ENCODE measurements at places on chromosomes 11 and 22. TPM values are rescaled to one million over a fixed set of nuclear protein-coding genes. Genes with fewer than 3 reads are reported as not detected.

GRCh38 chr22:26236991-26237390 is 67.7 kb downstream of the SEZ6L start:
- DNase-seq, result no peak

DNA sequence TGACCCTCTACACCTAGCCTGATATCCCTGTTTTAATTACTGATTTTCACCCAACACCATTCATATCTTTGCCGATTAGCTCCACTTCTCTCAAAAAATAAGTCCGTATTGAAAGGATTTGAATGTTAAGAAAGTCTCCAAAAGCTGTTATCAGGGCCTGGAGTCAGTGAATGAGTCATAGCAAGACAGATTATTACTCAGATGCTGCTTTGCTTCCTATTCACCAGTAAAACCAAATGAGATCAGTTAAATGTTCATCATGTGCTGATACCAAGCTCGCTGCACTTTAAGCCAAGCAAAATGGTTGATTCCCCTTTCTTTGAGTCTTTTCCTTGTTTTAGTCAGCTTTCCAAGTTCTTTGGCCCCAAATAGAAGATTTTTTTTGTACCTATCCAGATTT is 228.4 kb downstream of the FAT3 start:
- DNase-seq, result no peak

DNA sequence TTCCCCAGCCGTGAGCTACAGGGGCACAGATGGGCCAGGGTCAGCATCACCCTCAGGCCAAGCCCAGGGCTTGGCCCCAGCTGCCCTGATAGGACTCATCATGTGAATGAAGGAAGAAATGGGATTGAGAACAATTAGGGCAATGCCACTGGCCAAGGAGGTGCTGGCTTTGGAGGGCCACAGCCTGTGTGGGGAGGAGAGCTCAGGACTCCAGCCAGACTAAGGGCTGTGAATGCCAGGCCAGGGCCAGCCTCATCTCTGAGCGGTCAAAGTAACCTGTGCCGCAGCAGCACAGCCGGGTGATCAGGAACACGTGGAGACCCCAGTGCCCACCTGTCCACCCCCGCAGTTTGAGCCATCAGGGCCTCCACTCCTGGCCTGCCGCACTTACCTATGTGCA is 10.1 kb downstream of the CHID1 start:
- no peak for DNase-seq

GRCh38 chr22:31295831-31296657 is 3.8 kb upstream of the PIK3IP1 start:
- DNase-seq, result no peak

GRCh38 chr22:20887375-20887774 is 28.6 kb downstream of the SNAP29 start:
- no peak for DNase-seq

- no peak for DNase-seq
Measured at GRCh38 chr11:88553204-88553603, 215.7 kb upstream of the CTSC start.

DNA sequence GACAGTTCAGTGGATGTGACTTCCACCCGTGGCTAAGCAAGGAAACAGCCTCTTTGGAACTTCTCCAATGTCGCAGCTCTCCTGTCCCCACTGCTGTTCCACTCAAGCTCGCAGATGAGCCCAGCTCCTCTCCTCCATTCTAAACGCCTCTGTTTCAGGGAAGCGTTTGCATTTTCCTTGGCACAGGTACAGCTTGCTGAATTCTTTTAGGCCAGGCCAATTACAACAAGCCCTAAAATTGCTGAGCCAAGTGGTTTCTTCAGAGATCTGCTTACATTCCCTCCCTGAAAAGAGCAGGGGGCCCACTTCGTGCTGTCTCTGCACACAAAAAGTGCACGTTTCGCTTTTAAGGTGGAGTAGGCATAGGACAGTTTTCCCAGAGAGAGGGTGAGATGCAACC is 91.5 kb upstream of the BLID start:
- DNase-seq, result no peak

GRCh38 chr11:64084146-64084950 is 48.6 kb downstream of the FLRT1 start:
- no peak for DNase-seq

- DNase-seq, result no peak
Measured at GRCh38 chr22:37462983-37463382, 23.2 kb downstream of the MFNG start.

- DNase-seq, result no peak
Measured at GRCh38 chr11:70582886-70583641, 184.7 kb downstream of the CTTN start.

DNA sequence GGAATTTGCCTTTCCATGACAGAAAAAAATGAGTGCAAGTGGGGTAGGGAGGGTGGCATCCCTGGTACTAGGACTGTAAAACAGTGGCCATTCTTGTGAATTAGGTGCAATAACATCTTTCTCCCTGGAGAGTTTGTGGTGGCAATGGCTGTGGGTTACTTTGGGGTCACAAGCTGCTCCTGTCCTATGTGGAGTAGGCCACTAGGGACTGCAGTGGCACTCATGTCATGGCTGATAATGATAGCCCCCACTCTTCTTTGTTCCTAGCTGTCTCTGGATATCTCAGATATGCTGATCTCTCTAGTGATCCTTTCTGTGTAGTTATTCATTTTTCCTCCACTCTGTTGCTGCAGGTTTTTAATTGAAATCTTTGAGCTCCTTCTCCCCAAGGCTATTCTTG is 270.5 kb upstream of the CHORDC1 start:
- no peak for DNase-seq

DNA sequence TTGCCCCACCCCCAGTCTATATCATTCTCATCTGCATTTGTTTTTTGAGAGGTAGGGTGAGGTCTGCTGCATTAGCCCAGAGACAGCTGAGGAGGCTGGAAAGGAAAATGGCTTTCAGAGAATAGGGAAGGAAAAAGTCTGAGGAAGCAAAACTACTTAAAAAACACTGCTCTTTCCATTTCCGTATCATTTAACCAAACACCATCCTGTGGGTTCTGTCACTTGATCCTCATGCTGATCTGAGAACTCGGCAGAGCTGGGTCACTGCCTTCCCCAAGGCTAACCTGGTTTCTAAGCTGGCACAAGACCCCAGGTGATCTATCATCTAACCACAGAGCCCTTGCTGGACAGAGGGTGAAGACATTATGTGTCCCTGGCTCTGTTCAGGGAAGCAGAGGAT is 1.2 kb downstream of the FOLR2 start:
- DNase-seq, result no peak

- DNase-seq, result no peak
Measured at GRCh38 chr11:2115308-2115707, 23.9 kb downstream of the IGF2 start.

DNA sequence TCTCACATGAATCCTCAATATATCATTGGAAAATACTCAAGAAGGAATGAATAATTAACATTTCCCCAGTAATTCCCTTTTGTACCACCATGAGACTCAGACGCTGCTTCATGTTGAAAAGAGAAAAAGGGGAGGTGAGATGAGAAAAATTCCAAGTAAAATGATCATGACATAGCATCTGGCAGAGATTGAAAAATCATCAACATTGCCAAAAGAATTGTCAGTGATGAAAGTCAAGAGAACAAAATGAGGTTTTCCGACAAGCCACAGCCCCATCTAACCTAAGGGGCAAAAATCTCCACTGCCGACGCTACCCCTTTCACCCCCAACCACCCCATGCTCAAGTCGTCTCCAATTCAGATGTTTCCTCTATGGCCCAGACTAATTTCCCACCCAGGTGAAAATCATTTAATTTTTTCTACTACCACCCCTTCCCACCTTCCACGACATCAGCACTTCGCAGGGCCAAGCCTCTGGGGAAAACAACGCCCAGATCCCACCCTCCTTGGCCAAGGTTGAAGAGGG is 1.2 kb downstream of the RAB6A start:
- no peak for DNase-seq

DNA sequence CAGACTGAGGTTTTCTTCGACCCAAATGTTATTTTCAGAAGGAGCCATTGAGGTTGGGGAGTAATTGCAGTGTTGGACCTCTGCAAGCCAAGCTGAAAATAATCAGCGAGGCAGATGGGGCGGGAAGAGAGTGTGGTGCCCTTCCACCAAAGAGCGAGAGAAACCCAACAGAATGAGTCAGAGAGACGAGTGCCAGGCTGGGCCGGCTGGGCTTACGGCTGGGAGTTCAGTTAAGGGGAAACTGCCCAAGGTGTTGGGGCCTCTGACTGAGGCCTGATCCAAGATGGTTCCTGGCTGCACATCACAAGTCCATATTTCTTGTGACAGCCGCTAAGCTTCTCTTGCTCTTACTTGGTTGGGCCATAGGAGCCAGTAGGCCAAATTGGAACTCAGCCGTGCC is 30.4 kb upstream of the CREB3L1 start:
- DNase-seq, result no peak

- no peak for DNase-seq
Measured at GRCh38 chr11:45331839-45332238, 45.7 kb upstream of the SYT13 start.

GRCh38 chr11:27234043-27234668 is 128.9 kb downstream of the CCDC34 start:
- DNase-seq, result no peak

- DNase-seq, result no peak
Measured at GRCh38 chr11:102241026-102241425, 76.3 kb upstream of the BIRC3 start.

DNA sequence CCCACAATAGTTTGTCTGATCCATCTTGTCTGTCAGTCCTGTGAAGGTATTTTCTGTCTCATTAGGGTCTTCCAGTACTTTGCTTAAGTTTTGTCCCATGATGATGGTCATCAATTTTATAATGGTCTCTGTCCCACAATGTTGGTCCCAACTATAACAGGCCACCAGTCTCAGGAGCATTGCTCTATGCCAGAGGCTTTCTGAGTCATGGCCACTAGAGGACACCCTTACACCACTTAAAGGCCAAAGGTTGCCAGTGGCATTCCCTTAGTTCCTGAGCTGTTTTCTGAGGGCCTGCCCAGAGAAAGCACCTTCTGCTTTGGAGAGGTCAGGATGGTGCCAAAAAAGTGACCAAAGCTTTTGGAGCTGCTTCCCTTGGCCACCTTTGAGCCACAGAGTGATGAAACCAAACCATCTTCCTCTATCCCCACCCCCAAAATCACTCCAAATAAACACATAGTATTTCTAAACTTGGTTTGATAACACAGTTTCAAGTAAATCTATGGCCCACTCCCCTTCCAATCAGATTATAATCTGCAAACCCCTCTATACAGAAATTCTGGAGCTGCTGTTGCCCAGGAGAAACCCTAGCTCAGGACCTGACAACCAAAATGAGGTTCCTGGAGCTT is 19.3 kb downstream of the EIF3F start:
- peak; percentile 37 for DNase-seq

DNA sequence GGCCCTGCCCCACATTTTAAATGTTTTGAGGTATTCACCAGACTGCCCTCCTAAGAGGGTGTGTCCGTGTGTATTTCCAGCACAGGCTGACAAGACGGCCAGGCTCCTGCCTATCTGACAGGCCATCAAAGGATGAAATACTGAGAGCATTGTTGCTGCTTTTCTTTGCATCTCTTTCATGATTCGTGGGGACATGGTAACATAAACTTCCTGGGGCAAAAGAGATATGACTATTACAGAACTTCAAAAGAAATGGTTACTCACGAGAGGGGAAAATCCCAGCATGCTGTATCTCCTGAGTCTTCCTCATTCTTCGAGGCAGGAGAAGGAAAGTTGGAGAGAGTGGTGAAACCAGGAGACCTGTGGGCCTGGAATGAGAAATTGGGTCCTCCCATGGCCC is 10.3 kb upstream of the BIK start:
- no peak for DNase-seq

DNA sequence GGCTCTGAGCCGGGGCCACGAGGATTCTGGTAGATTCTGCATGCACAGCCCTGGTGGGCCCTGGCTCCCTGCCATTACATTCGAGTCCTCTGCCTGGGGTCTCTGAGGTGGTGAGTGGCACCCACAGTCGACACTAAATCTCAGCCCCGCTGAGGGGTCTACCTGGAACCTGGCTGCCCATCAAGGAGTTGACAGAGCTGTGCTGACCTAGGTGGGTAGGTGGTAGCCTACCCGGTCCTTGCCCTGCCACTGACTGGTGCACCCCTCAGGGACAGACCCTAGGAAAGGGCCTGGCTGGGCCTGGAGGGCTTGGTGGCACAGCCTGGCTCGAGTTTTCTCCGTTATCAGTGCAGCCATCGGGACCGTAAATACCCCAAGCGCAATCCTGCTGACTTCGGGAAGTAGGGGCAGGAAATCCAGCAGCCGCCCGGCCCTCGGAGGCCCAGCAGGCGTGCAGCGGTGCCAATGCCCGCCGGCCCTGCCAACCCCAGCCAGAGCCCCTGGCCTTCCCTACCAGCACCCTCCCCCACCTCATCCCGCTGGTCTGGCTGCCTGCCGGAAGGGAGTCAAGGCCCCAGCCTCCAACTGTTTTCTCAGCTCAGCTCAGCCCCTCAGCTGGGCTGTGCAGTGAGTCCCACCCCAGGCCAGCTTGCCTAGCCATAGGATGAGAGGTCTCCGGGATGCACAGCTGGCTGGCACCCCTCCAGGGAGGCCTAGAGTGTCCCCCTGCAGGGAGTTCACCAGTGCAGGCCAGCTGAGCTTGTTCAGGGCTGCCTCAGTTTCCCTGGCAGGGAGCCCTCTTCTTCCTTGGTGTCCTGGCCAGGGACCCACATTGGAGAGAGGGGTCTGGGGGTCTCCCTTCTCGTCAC is 80.4 kb upstream of the KCNQ1OT1 start:
- no peak for DNase-seq

- DNase-seq, result no peak
Measured at GRCh38 chr11:114553642-114554041, 6.0 kb downstream of the NXPE1 start.

- no peak for DNase-seq
Measured at GRCh38 chr11:15800111-15800800, 556.1 kb downstream of the SOX6 start.

GRCh38 chr22:17213976-17214375 is 5.3 kb downstream of the ADA2 start:
- no peak for DNase-seq

DNA sequence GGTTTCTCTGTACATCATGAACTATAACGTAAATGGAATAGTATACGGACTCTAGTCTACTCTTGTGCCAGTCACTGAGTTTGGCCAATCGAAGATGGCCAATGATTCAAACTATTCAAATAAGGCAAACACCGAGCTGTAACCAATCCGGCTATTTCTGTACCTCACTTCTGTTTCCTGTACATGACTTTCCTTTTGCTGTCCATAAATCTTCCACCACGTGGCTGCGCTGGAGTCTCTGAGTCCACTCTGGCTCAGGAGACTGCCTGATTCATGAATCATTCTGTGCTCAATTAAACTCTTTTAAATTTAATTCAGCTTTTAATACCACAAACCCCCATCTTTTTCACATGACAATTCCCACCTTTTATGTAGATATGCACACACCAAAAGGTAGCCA is 1.5 kb upstream of the JAML start:
- DNase-seq, result no peak

GRCh38 chr11:114401311-114401710 is 845 bp downstream of the RBM7 start:
- no peak for DNase-seq

The SCN3B gene
- 5.8 TPM for total RNA-seq

The MYO7A gene
- total RNA-seq, result 0.18 TPM

The MYBPC3 gene
- not detected for total RNA-seq

The AMPD3 gene
- 5.0 TPM for total RNA-seq

The GUCY1A2 gene
- 1.4 TPM for total RNA-seq

The GAL gene
- 2.8 TPM for total RNA-seq

The ADM gene
- 87.0 TPM for total RNA-seq

The POU2AF1 gene
- not detected for total RNA-seq

The BDNF gene
- 1.6 TPM for total RNA-seq

The PANX2 gene
- 1.7 TPM for total RNA-seq

The SPI1 gene
- not detected for total RNA-seq

The APBB1 gene
- 46.7 TPM for total RNA-seq

The SLC22A9 gene
- not detected for total RNA-seq

Measured in glomerular endothelial cell (primary cell).